Activated naive CD4-positive, alpha-beta T cell treated with anti-CD3 and anti-CD28 coated beads for 36 hours (primary cell): ENCODE measurements at places on chromosomes 3 and 15.

GRCh38 chr15:80568876-80569605 lies 126.1 kb upstream of the ABHD17C start:
- no peak for DNase-seq

- no peak for DNase-seq
Measured at GRCh38 chr3:190695994-190696393, 166.5 kb downstream of the GMNC start.

- DNase-seq, result no peak
Measured at GRCh38 chr3:62586356-62586755, 213.0 kb upstream of the FEZF2 start.

GRCh38 chr3:72238801-72239200 lies 453.9 kb upstream of the PROK2 start:
- no peak for DNase-seq

- no peak for DNase-seq
Measured at GRCh38 chr3:188338086-188338485, 184.1 kb downstream of the LPP start.

DNA sequence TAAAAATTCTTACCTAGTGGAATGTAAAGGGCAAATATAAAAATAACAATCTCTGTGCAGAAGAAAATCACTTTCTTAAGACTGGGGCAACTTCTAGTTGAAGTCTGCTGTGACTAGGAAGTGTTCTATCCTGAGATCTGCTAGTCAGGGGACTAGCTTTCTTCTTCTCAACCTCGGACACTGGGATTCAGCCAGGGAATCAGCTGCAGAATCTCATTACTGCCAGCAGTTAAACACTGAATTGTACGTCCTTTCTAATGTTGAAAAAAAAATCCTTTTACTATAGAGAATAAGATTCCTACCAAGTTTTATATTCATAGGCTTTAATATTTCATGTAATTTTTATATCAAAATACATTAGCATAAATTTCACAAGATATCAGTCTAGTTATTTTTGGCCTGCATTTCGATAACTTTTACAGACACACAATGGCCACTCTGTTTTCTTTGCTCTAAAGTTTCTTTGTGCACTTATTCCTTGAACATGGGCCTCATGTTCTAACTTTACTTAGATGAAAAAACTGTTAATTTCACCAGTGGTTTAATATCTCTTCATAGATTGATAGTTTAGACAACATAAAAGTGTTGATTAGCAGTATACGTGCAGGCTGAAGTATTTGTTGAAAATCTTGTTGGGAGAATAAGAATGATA lies 2.6 kb upstream of the NEO1 start:
- no peak for DNase-seq

- no peak for DNase-seq
Measured at GRCh38 chr3:127655641-127656040, 17.1 kb upstream of the ABTB1 start.

- no peak for DNase-seq
Measured at GRCh38 chr15:32974691-32975090, 219.8 kb downstream of the FMN1 start.

DNA sequence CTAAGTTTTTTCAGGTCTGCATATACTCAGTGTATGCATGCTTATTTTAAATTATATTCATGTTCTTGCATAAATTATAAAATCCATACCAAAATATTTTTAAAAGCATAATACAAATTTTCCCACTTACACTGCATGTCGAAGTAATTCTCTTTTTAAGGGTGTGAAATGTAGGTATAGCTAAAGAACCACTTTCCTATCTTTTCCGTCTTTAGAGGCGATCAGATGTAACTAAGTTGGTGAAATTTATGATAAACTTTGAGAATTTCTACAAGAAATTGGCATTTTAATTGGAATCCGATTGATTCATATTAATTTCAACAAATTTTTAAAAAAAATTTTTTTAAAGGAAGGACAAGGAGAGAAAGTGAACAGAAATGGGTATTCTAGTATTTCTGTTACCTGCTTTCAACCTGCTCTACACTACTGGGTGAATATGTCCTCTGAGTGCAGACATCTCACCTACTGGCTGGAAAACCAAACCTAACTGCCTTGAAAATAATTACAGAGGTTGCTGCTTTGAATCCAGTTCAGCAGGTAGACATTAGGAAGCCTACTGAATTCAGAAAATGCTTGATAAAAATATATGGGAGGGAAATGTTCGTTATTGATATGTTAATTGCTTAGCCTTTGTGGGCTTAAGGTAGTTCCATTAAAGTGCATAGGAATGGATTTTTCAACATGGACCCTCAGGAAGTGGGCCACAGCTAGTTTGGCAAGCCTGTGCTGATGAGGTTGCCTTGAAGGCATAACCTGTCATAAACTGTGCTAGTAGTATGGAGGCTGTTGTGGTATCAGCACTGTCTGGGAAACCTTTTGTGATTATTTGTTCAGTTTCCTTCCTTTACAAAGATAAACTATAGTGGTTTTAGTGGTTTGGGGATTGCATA lies 5.1 kb downstream of the TRIM71 start:
- DNase-seq, result no peak

GRCh38 chr15:101054116-101054515 lies 135.0 kb downstream of the LRRK1 start:
- no peak for DNase-seq

GRCh38 chr15:28888900-28889299 lies 3.1 kb downstream of the APBA2 start:
- DNase-seq, result no peak

- DNase-seq, result no peak
Measured at GRCh38 chr3:131756405-131756804, 253.6 kb upstream of the MRPL3 start.

DNA sequence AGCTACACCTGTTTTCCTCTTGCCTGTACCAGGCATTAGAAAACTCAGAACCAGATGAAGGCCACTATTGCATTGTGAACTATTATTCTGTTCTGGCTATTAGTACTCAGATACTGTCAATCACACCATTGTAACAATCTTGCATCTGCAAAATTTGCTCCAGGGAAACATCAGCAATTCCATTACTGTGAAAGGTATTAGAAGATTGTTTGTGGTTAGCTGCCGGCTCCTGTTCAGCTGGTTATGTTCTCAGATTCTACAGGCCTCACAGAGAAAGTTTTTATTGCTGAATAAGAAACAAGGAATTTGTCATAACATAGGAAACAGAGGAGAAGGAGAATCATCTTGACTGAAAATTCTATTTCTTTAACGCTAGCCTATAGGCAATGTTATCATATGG lies 179.9 kb downstream of the PLOD2 start:
- DNase-seq, result no peak

GRCh38 chr3:125191730-125192129 lies 20.8 kb downstream of the SLC12A8 start:
- DNase-seq, result no peak

- no peak for DNase-seq
Measured at GRCh38 chr3:113654851-113655250, 41.6 kb downstream of the USF3 start.

DNA sequence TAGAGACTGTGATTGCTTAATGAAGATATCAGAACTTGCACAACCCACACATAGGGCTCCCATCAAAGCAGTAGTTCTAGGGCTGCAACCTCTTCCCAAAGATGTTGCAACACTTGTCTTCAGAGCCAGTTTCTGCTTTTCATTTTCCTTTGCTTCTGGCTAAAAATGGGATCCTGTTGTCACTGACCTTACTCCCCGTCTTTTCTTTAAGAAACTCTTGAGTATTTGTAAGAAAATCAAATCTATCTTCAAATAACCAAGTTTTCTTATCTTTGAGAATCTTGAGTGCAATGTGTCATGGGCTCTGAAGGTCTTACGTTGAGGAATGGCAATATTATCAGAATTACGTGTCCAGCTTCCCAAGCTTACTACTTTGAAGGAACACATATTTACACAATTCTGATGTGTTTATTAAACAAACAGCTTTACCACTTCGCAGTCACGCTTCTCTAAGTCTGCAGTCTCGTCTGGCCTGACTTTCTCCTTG lies 24.1 kb downstream of the CACNA1D start:
- DNase-seq, result no peak

DNA sequence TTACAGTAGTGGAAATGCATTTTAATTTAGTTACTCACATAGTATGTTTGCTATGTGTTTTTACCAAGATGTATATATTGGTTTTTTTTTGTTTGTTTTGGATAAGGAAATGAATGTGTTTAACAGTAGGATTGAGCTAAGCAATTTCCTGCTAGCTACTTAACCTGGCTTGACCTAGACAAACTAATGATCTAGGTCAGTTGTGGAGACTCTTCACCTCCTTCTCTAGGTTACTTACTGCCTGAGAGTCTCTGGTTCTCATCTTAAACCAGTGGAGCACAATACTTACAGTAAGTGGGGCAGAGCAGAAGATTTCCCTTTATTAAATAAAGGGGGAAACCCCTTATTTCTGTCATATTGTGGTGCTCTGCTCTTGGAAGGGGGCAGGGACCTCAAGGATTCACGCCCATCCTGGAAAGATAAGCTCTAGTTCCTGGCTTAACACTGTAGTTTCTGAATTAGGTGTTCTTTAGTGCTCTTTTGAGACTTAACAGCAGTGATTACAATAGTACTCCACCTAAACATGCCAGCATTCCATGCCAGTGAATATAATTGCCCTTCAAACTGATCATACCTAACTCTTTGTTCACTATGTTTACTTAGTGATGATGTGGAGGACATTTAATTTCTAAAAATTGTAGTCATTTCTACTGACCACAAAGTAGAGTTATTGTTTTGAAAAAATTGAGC lies 79.9 kb downstream of the UBP1 start:
- DNase-seq, result no peak

- no peak for DNase-seq
Measured at GRCh38 chr15:49843725-49844124, 222.9 kb downstream of the DTWD1 start.

DNA sequence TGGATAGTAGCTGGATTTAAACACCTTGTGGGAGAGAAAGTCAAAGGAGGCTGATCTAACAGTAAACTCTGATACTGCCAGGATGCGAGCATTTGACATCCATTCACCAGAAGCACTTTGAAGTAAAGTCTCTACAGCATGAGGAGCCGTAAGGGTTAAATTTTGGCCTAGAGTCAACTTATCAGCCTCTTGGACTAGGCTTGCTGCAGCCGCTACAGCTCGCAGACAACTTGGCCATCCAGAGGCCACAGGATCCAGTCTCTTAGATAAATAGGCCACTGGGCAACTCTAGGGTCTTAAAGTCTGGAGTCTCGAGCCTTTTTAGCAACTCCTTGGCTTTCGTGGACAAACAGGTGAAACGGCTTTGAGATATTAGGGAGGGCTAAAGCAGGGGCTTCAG lies 61.4 kb downstream of the PLSCR2 start:
- DNase-seq, result no peak

- no peak for DNase-seq
Measured at GRCh38 chr15:36050899-36051298, 504.9 kb upstream of the DPH6 start.

GRCh38 chr3:125045965-125046364 lies 9.8 kb downstream of the HEG1 start:
- DNase-seq, result no peak

- DNase-seq, result no peak
Measured at GRCh38 chr3:65793495-65794200, 245.1 kb downstream of the MAGI1 start.

DNA sequence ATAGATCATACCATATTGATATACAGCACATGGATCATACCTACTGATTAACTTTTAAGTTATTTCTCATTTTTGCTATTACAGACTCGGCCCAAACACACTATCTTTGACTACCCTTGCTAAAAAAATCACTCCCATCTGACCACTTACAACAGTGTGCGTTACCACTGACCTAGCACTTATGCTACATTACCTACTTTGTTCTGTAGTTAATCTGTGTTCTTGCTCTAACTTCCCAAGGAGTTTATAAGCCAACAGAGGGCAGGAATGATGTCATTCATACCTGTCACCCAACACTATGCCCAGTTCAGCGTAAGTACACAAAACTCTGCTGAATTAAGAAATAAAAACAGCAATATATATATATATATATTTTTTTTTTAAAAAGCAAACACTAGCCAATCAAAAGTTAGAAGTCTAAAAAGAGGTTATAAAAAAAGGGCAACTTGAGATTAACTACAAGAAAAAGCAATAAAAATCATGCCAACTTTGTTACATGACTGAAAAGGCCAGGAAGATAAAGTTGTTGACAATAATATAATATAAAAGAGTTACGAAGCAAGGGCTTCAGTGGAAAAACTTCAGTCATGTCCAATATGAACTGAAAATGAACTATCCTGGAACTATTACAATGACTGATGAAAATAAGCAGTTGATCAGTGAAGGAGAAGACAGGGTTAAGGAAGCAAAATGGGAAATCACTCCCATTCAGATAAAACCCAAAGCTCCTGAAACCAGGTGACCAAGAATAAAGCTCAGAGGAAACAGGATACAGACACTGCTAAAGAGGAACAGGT lies 33.6 kb downstream of the EDC3 start:
- DNase-seq, result no peak

DNA sequence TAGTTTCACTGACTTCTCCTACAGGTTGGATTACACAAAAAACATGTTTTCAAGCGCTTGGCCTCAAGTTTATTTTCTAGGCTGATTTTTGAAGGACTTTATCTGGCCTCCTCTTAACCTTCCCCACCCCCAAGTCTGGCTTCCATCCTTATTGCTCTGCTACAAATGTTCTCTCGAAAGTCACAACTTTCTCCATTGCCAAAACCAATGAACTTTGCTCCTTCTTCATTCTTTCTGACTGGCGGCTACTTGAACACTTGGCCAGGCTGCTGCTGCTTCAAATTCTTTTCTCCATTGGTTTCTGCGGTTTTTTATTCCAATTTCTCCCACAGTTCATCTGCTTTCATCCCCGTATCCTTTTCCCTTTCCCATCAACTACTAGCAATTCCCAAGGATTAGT lies 106.6 kb downstream of the TOP2B start:
- DNase-seq, result no peak

DNA sequence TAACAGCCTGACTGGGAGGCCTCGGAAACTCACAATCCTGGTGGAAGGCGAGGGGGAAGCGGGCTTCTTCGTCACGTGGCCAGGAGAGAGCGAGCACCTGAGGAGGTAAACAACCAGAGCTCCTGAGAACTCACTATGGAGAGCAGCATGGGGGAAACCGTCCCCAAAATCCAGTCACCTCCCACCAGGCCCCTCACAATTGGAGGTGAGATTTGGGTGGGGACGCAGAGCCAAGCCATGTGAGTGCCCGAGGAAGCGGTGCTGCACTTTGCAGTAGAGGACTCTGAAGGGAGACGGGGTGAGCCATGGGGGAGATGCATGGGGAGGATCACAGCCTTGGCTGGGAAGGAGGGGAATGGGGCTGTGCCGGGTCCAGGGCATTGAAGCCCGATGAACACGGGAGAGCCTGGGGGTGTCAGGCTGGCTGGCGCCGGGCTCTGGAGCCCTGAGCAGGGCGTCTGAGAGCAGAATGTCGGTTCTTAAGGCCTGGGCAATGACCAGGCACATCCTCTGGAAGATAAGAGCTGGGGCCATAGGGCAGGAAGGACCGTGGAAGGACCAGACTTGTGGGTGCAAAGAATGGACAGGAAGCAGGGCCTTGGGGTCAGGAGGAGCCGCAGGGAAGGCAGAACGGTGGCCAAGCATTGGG lies 117.7 kb downstream of the GABRG3 start:
- no peak for DNase-seq
